ENCODE measurements at places on chromosomes 5 and 9.

DNA sequence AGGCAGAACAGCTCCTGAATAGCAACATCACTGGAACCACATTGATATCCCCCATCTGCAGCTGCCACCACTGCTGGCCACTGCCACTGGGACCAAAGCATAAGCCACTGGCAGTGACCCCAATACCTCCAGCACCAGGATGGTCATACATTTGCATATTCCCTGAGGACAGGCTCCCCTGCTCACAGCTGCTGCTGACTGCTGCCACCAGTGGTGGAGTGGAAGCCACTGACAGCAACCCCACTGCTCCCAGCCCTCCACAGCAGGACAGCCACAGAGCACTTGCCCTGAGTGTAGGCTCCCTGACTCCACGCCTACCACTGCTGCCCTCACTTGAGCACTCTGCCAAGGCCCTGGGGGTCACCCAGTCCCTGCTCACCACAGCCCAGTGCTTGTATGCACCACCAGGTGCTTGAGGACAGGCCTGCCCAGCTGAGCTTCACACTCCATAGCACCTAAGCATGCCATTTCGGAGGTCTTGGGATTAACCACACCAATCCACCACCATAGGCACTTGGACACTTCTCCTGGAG, 327.4 kb upstream of the RPS23 start:
- DNase-seq: no peak

GRCh38 chr5:172573986-172574870, 66.8 kb upstream of the NEURL1B start:
- DNase-seq: no peak

DNA sequence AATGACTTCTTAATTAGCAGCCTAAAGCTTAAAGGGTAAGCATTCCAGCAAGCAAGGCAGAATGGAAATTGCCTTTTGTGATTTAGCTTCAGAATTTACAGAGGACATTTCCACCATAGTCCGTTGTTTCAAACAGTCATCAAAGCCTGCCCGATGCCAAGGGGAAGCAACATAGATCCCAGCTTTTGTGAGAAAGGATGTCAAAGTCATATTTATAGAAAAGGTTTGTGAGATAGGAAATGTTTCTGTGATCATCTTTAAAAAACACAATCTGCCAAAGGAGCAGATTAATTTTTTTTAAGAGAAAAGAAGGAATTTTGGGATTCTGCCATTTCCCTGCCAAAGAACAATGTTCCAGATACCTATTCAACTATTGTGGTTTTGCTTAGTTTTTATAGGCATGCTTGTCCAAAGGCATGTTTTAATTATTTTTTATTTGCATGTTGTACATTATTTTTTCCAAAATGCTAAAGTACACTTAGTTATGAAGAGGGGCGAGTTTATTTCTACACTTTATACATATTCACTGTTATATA, 346.9 kb downstream of the ZNF608 start:
- DNase-seq: no peak

- DNase-seq: no peak
Observed at GRCh38 chr5:157115012-157115411, 6.2 kb upstream of the HAVCR2 start.

DNA sequence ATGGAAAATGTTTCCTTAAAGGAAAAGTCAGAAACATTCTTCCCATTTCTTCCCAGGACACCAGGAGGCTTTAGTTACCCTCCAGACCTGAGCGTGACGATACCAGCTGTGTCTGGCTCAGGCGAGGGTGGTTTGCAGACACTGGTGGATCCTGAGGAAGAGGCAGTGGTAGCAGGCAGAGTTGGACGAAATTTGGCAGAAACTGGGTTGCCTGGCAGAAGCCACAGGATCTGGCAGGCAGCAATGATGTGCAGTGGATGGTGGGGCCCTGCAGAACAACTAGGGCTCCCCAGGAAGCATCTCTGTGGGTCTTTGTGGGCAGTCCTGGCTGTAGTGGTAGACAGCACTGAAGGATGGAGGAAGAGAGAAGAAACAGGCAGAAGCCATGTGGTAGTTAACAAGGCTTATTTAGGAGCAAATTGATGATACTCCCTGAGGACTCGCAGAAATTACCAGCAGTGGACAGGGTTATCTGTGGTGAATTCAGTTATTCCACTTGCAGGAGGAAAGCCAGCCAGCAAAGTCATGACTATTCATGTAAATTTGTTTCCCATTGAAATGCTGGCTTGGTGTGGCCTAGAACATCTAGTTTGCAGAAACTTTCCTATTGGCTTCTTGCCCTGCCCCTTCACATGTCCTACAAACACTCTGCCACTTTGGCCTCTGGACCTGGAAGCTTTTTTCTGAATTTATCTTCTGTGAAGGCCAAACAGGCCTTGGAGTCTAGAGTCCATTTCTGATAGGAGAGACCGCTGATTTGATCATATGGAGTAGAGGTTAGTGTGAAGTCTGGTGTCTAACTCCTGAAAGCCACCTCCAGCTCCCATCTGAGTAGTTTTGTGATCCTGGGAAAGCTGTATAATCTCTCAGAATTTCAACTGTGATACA, 212.0 kb downstream of the DMRT2 start:
- DNase-seq: no peak

- DNase-seq: no peak
Observed at GRCh38 chr9:370086-370485, 155.4 kb downstream of the DOCK8 start.

DNA sequence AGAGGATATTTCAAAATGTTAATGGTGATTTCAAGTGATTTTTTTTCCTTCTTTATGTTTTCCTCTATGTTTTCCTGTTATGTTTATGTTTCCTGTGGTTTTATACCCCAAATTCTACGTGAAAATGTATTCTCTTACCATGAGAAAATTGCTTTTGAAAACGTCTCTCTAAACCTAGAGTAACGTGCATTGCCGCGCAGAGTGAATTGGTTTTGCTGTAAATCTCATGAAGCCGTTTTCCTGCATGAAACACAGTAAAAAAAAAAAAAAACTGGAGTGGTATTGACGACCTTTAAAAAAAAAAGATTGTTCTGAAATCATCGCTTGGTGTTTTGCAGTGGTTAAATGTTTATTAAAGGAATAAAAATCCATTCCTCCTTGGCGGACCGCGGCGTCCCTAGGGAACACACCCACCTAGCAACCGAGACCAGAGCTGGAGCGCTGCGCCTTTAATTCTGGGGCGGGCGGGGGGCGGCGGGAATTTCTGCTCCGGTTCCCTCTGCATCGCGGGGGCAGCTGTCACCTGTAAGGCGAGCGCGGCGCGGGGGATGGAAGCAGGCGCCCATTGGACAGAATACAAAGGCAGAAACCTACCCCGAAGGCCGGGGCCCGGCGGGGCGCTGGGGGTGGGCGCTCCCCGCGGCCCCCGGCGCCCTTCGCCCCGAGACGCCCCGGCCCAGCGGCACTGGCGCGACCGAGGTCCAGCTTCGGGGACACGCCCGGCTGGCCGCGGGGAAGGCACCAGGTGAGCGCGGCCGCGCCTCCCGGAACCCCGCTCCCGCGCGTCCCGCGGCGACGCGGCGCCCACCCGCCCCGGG, at the start of gene SOWAHA:
Gene SOWAHA, plus strand, starts transcription at position 522 of the 818 bp plus-strand sequence. CDS start 320 bp downstream, outside the sequence.
- DNase-seq: peak; percentile 97

- DNase-seq: peak; percentile 67
Observed at GRCh38 chr9:14752271-14752670, 29.7 kb upstream of the CER1 start.

DNA sequence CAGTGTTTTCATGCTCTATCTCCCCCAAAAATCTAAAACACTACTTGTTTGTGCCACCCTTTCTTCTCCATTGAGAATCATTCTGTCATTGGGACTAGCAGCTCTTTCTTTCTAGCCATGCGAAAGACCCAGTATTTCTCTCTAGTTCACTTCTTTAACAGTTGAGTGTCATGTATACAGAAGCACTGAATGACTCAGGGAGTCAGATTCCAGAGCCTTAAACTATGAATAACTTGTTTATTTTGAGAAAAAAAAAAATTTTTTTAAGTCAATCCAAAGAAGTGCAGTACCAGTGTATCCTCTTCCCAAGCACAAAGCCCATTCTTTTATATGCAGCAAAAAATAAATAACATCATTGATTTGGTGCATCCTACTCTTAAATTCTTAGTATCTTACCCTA, 415.4 kb upstream of the GRAMD2B start:
- DNase-seq: no peak

GRCh38 chr5:72244862-72245371, 75.1 kb downstream of the MRPS27 start:
- peak; percentile 87 for DNase-seq

Data from NCI-H69 (cell line).